Fibroblast of villous mesenchyme (primary cell): ENCODE measurements at places on chromosomes 6 and 20. TPM values are rescaled to one million over a fixed set of nuclear protein-coding genes. Genes with fewer than 3 reads are reported as not detected.

DNA sequence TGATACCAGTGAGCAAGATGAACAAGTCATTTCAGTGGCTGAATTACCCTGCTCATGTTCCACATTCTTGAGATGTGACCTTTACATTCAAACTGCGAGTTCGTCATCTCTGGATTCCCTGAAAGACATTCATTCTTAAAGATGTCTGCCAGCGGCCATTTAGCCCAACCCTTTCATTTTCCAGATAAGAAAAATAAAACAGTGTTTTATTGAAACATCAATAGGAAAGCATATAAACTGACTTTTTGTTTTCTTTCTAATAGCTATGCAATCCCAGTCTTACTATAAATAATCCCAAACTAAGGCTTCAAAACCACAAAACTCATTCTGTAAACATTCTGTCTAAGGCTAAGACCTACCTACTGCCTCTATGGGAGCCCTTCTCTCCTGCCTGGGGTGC, 134.0 kb downstream of the SAMD5 start:
- peak; percentile 49 for DNase-seq

DNA sequence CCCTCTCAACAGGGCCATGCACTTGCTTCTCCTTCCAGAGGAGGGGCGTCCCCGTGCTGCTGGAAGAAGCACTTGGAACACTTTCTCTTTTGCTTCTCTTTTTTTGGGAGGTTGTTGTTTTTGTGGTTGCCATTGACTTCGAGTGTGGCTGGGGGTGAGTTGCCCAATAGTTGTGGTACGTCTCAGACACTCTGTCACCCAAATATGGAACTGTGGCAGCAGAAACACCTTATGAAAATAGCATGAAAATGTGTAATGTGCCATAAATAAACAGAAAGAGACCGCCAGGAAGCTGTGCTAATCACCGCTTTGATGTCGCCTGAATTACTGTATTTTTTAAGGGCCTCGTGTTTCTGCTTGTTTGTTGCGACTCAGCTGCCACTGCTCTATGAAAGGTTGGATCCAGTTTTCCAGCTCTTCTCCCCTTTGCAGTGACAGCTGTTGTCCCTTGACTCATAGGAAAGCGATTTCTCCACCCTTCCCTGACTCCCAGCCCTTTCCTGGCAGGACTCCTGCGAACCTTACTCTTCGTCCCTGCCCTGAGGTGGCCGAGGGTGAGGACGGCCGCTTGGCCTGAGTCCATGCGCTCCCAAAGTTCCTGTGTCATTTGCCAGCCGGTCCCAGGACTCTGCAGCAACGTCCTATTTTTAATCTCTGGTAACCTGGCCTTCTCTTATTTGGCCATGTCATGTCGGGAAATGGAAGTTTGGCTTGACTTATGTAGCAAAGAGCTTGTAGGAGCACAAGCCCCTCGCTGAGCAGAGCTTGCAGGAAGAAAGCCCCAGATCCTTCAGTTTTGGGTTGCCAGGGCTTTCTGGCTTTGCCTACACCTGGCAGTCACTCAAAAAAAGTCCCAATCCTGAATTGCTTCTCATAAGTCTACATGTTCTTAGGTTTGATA, 694.6 kb downstream of the QKI start:
- DNase-seq: no peak

GRCh38 chr20:24764794-24765202, 184.3 kb upstream of the CST7 start:
- DNase-seq: no peak

DNA sequence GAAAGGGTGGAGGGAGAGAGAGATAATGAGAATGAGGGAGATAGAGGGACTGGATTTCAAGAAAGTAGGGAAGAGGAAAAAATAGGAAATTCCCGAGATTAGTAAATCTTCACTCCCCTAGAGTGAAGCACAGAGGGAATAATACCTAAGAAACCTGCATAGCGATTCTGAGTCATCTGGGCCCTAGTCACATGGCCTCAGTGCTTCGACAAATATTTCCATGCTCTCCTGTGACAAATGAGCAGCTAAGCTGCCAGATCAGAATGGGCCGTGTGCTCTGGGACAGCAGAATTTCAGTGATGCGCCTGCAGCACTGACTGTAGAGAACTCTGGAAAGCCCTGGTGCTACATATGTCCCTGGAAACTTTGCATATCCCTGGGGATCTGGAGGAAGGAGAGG, 48.6 kb upstream of the GRIK2 start:
- DNase-seq: no peak

DNA sequence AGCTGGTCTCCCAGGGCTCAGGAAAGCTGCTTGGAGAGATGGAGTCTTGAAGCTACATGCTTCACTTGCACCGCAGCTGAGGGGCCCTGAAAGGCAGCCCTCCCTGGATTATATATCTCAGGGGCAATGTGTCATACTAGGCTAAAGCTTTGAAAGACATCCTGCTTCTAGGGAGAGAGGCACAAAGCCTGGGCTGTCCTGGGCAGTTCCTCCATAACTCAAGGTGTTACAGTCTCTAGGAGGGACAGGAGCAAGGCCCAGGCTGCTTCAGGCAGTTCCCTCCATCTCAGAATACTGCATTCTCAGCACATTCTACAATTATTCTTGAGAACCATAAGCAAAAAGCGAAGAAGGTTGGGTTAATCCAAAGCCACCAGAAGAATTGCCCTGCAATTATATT, 22.0 kb upstream of the TXNDC5 start:
- no peak for DNase-seq

Gene SLC52A3
- not detected in 2 replicates for total RNA-seq
